Activated CD4-positive, alpha-beta T cell treated with anti-CD3 and anti-CD28 coated beads, Interleukin-2, amount 10 ng/mL, durations not matched to agents 7 days and 5 days (primary cell): ENCODE measurements at places on chromosomes 6 and 20. TPM values are rescaled to one million over a fixed set of nuclear protein-coding genes. Genes with fewer than 3 reads are reported as not detected.

GRCh38 chr20:33521461-33521860 is 31.6 kb downstream of the CBFA2T2 start:
- no peak overlapping the region for H3K27ac ChIP-seq
- no peak for DNase-seq
- peaks cover 3% of the 10 kb centered on the region for H3K36me3 ChIP-seq
- no peak overlapping the region for H3K4me3 ChIP-seq

- peaks cover 11% of the 10 kb centered on the region for H3K4me1 ChIP-seq
- DNase-seq = no peak
Observed at GRCh38 chr6:22071270-22072041, 225.4 kb downstream of the PRL start.

- no peaks in the 10 kb centered on the region for H3K36me3 ChIP-seq
- H3K4me1 ChIP-seq = no peaks in the 10 kb centered on the region
- H3K27ac ChIP-seq = no peak overlapping the region
- no peaks in the 10 kb centered on the region for H3K27me3 ChIP-seq
- no peak for DNase-seq
Observed at GRCh38 chr6:56091159-56091869, 156.1 kb downstream of the COL21A1 start.

- DNase-seq = no peak
- peaks cover 4% of the 10 kb centered on the region for H3K36me3 ChIP-seq
- peaks cover 16% of the 10 kb centered on the region for H3K4me1 ChIP-seq
- peaks cover 2% of the 10 kb centered on the region for H3K27me3 ChIP-seq
- H3K27ac ChIP-seq = no peak overlapping the region
Observed at GRCh38 chr6:14354919-14355572, 237.5 kb downstream of the CD83 start.

DNA sequence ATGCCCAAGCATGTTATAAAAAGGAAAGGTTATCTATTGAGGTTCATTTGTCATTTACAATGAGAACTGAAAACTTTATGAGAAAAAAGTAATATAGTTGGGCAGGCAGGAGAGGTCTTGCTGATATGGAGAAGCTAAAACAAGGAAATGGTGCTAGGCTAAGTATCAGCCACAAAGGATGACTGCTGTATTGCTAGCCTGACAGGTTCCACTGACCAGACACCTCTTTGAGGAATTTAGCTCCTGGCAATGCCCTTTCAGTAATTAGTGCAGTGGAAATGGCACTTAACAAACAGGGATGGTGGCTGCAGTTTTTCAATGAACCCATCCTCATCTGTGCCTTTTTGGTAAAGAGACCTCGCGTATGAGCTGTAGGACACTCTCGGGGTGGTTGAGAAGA is 284.4 kb downstream of the ZFAND3 start:
- DNase-seq = no peak
- H3K4me1 ChIP-seq = peaks cover 8% of the 10 kb centered on the region
- peaks cover 19% of the 10 kb centered on the region for H3K36me3 ChIP-seq
- no peaks in the 10 kb centered on the region for H3K27me3 ChIP-seq

DNA sequence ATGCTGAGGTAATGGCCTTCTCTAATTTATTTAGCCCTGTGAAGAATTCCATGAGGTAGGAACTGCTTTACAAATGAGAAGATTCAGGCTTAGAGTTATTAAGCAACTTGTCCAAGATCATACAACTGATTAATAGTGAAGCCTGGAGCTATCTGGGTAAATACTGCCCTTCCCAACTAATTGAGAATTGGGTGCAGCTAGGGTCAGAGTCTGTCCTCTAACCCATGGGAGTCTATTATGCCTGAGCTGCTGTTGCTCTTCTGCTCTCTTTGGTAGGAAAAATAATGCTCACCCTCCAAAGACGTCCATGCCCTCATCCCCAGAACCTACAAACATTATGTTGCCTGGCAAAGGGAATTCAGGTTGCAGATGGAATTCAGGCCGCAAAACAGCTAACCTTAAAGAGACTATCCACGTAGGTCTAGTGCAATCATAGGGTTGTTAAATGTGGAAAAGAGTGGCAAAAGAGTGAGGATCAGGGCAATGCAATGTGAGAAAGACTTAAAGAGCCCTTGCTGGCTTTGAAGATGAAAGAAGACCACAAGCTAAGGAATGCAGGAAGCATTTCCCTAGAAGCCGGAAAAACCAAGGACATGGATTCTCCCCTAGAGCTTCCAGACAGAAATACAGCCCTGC is 90.1 kb downstream of the SPTLC3 start:
- no peaks in the 10 kb centered on the region for H3K36me3 ChIP-seq
- DNase-seq = no peak
- H3K27ac ChIP-seq = no peak overlapping the region
- H3K4me1 ChIP-seq = no peaks in the 10 kb centered on the region
- H3K4me3 ChIP-seq = no peak overlapping the region
- H3K27me3 ChIP-seq = no peaks in the 10 kb centered on the region

DNA sequence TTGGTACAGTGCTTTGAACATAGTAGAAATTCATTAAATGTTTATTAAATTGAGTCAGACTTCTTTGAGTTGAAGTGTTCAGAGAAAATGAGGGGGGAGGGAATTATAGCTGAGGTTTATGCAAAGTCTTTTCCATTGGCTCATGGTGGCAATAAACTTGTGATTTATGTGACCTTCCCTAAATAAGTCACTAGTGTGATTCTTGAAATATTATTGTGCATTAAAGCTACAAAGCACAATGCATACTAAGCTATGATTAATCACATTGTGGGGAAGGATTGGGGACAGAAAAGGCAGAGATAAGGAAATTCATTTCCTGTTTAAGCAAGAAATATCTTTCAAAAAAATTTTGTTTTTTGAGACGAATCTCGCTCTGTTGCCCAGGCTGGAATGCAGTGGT is 877.5 kb downstream of the TFAP2A start:
- H3K4me3 ChIP-seq = no peak overlapping the region
- H3K4me1 ChIP-seq = no peaks in the 10 kb centered on the region
- DNase-seq = no peak
- H3K36me3 ChIP-seq = no peaks in the 10 kb centered on the region
- no peaks in the 10 kb centered on the region for H3K27me3 ChIP-seq
- no peak overlapping the region for H3K27ac ChIP-seq

DNA sequence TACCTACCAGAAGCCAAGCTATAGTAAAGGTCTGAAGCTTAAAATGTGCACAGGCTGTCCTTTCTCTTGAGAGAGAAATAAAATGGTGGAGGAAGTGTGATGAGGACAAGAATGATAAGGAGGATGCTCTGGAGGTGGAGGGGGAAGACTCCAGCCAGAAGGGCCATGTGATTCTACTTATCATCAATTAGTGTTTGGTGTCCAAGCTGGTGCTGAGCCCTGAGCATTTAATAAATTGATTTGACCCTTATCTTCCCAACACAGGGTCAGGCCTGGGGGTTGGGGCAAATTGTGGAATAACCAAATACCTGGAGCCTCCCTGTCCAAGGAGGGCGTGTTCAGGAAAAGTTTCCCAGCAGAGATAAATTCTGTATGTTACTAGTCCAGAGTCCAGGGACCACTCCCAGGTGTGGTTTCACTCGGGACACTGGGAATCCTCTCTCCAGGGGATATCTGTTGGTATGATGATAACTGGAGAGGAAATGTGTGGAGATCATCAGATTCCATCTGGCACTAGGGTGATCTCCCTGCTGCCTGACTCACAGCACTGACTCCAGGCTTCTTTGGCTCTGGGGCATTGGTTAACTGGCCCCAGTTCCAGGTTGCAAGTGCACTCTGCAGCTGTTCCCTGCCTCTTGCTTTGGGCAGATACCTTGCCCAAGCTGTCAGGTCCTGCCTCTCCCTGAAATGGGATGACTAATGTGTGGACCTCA is 3.8 kb upstream of the MYBL2 start:
- H3K27ac ChIP-seq = no peak overlapping the region
- DNase-seq = no peak

DNA sequence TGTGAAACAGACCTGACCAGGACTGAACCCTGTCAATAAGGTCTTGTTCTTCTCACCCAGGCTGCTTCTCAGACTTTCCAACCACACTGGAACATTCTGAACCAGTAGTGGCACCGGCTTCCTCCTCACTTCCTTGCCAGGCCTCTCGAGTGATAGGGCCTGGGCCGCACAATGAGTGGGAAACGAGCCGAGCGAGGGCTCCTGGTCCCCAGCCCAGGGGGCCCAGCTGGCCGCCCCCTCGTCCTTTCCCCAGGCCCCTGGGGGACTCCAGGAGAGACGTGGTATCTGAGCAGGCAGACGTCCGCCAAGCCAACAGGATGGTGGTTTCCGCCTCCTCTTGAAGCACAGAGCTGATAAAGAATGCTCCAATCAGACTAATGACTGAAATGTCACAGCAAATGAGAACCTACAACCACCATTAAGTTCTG is 117.9 kb downstream of the GMDS start:
- no peak overlapping the region for H3K27ac ChIP-seq
- DNase-seq = no peak
- no peaks in the 10 kb centered on the region for H3K36me3 ChIP-seq

DNA sequence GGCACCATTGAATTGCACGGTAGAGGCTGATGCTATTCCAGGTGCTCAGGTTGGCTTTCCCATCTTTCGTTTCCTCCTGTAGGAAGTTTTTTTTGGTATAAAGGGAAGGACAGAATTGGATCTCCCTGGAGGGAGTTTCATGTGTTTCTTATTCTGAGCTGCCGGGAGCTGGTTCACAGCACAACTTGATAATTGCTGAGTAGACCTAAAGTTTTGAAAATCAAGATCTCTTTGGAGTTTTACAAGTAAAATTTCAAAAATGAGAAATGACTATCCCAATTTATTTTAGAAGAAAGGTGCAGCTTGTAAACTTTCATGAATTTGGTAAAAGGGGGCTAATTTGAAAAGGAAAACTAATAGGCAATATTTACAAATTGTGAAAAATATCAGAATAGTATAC is 125.2 kb upstream of the ESR1 start:
- no peak overlapping the region for H3K4me3 ChIP-seq
- H3K27ac ChIP-seq = no peak overlapping the region
- no peaks in the 10 kb centered on the region for H3K36me3 ChIP-seq
- no peak for DNase-seq
- H3K27me3 ChIP-seq = peaks cover 15% of the 10 kb centered on the region
- peaks cover 8% of the 10 kb centered on the region for H3K4me1 ChIP-seq

- DNase-seq = peak; percentile 56
- H3K36me3 ChIP-seq = peaks cover 8% of the 10 kb centered on the region
- no peaks in the 10 kb centered on the region for H3K27me3 ChIP-seq
Observed at GRCh38 chr6:159981403-159982245, 12.7 kb downstream of the IGF2R start.

DNA sequence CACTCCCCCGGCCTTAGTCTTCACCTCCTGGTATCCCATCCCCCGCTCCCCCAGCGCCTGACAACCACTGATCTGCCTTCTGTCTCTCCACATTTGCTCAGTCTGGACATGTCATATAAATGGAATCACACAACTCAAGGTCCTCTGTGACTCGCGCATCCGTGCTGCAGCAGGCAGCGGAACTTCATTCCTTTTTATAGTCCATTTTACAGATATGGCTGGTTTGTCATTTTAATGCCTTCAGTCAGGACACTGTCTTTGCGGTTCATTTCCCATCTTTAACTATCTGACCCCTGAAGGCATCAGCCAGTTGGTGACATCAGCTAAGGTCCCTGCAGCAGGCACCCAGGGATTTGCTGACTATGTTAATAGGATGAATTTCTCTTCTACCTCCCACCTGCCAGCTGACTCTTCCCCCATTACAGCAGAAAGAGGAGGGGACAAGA is 125.7 kb downstream of the ZMYND8 start:
- no peaks in the 10 kb centered on the region for H3K4me1 ChIP-seq
- DNase-seq = no peak

DNA sequence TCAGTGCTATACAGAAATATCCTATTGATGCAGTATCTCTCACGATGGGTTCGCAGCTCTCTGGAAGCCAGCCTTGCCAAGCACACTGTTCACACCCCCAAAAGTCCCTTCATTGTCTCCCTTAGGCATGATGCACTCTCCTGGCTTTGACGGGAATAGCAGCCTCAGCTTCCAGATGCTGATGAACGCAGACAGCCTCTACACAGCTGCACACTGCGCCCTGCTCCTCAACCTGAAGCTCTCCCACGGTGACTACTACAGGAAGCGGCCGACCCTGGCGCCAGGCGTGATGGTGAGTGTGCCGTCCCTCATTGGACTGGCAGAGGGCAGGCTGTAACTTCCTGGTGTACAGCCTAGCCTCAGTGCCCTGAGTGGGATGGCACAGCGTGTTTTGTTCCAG is 60.0 kb upstream of the PBOV1 start:
- no peak overlapping the region for H3K27ac ChIP-seq
- DNase-seq = no peak
- no peaks in the 10 kb centered on the region for H3K27me3 ChIP-seq
- H3K36me3 ChIP-seq = no peaks in the 10 kb centered on the region
- no peaks in the 10 kb centered on the region for H3K4me1 ChIP-seq

DNA sequence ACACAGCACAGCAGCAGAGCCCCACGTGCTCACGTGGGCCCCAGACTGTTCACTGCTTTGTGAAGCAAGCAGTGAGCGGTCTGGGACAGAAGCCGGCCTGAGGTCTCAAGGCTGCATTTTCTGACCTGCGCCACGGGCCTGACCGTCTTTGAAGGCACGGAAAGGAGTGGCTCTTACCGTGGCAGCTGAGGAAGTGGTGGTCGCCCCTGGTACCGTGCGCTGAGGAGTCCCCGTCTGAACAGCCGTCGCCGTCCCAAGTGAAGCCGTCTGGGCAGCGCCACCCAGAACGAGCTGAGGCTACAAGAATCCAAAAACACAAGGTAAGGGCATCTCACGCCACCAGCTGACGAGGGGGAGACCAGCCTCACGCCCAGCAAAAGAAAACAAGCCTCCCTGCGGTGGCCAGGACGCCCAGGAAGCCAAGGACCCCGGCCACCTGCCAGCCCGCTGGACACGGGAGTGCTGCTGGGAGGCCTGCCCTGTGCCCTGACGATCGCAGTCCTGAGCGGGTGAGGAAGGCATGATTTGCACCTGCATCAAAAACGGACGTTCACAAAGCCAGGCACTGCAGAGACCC is 55.7 kb downstream of the TAF4 start:
- peaks cover 6% of the 10 kb centered on the region for H3K4me1 ChIP-seq
- DNase-seq = no peak
- no peak overlapping the region for H3K4me3 ChIP-seq
- H3K36me3 ChIP-seq = peaks cover 15% of the 10 kb centered on the region
- no peak overlapping the region for H3K27ac ChIP-seq
- no peaks in the 10 kb centered on the region for H3K27me3 ChIP-seq

DNA sequence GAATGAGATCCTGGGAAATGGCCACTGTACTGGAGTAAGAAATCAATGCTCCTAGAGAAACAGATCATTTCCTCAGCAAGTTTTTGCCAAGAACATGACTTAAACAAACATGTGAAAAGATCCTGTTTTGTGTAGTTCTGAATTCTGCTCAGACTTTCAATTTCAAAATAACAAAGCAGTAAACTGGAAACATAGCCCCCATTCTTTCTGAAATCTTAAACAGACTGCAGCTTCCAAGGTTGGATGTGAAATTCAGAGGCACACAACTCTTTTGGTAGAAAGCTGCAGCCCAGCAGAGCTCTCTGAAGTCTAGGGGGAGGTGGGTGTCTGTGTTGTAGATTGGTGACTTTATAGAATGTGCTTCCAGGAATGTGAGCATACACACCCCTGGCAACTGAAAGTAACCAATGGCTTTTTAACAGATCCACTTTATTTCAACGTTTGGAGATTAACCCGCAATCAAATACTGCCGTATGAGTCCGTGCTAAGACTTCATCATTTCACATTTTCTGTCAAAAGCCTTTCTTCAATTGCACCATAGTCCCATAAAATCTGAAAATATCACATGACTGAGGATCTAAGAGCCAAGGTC is 86.4 kb downstream of the ATXN1 start:
- no peak overlapping the region for H3K27ac ChIP-seq

The MTFR2 gene
- total RNA-seq = 23.9 TPM

The PGBD1 gene
- 1.5 TPM for total RNA-seq

The ENPP3 gene
- total RNA-seq = 0.19 TPM

The ACTL10 gene
- 2.4 TPM for total RNA-seq

The FBXO30 gene
- 3.1 TPM for total RNA-seq

The ANKRD60 gene
- not detected for total RNA-seq

The SGK2 gene
- total RNA-seq = 0.40 TPM

The SEL1L2 gene
- total RNA-seq = not detected
